NCI-H1930 (cell line): ENCODE measurements at places on chromosomes 11 and 22.
A peak's percentile ranks its signal among the peaks of the same experiment; 100 is the strongest.

GRCh38 chr11:12312132-12312531 lies 65.2 kb upstream of the PARVA start:
- DNase-seq: no peak

GRCh38 chr11:126290887-126291286 lies 8.0 kb downstream of the TIRAP start:
- no peak for DNase-seq

DNA sequence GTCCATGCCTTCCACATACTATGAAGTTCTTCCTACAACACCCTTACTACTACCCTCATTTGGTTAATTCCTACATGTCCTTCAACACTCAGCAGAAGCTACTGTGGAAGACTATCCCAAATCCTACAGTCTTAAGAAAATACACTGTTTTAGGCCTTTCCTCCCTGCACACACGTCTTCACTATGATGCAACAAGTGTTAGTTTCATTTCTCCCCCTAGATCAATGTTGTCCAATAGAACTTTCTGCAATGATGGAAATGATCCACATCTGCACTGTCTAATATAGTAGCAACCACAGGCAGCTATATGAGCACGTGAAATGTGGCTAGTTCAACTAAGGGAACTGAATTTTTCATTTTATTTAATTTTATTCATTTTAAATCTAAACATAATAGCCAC lies 46.7 kb upstream of the CCDC34 start:
- DNase-seq: no peak

- no peak for DNase-seq
Observed at GRCh38 chr11:62044639-62045121, 77.2 kb upstream of the FTH1 start.

DNA sequence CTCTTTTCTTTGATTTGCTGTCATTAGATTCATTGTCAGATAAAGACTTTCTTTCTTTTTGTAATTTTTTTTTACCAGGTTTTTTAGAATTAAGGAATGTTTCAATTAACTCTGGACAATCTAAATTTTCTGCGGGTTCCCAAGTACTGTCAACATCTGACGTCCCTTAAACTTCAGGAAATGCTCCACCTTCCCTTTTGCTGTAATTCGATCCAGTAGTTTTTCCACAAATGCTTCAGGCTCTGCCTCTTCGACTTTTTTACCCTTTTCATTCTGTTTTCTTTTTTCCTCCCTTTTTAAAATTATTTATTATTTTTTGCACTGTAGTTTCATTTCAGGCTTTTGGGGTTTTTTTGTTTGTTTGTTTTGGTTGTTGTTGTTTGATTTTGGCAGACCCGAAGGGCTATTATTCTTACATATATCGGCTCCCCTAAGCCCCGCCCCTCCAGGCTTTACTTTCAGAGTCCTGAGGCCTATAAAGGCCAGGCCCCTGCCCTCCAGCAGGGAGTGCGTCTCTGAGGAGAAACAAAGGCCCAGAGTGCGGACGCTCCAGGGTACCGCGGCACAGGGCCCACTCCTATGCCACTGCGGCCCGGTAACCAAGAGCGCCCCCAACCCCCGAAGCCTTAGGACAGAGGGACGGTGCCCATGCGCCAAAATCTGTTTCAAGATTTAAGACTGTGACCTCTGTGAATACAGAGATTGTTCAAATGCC lies 116.4 kb downstream of the TYR start:
- DNase-seq: no peak

GRCh38 chr11:73013021-73013420 lies 129.1 kb downstream of the FCHSD2 start:
- DNase-seq: no peak

- no peak for DNase-seq
Observed at GRCh38 chr11:68343761-68344256, 31.4 kb downstream of the LRP5 start.

DNA sequence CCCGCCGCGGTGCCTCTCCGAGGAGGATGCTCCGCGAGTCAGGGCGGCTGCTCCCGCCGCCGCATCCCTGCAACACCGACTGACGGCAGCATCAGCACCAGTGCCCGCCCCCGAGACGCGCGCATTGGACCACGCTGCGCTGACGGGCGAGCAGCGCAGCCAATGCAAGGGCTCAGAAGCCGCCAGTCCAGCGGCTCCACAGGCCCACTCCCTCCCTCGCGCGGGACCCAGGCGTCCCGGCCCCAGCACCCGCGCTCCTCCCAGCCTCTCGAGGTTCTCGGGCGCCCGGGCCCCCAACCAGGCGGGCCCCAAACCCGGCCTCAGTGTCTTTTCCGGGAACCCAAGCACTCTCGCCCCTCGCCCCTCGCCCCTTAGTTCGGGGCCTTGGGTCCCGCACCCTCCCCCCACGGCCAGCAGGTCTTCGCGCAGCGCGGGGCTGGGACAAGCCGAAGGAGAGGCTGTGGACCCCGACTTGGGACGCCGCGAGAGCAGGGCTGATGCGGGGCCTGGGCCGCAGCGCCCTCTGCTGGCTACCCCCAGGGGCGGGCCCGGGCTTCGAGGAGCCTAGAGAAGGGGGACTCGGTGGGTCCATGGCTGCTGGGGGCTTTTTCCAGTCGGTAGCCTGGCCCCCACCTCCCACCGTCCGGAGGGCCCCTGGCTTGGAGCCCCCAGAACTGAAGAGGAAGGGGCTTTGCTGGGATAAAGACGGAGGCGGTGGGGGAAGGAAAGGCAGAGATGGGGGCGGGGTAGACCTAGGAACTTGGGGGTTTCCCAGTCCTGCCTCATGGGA lies at the start of gene NRXN2:
Gene NRXN2, minus strand, starts transcription at position 81 of the 790 bp plus-strand sequence. CDS start 9,498 bp downstream, outside the sequence.
- DNase-seq: peak; percentile 79

DNA sequence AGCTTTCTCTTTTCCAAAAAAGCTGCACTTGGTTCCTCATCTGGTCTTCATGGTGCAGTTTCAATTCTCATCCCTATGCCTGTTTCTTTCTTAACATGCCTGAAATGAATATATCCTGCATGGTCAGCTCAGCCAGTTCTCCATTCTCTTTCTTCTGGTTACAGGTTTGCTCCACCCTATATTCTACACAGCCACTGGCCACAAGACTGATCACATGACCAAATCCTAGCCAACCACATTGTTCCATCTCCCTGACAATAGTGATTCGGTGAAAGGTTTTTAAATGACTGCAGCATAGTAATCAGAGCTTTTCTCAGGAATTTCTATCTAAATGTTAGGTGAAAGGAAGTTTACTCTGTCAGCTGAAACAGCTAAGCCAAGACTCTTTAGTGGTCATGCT lies 891.4 kb downstream of the METTL15 start:
- no peak for DNase-seq

GRCh38 chr11:42329929-42330565 lies 870.6 kb upstream of the LRRC4C start:
- DNase-seq: no peak

DNA sequence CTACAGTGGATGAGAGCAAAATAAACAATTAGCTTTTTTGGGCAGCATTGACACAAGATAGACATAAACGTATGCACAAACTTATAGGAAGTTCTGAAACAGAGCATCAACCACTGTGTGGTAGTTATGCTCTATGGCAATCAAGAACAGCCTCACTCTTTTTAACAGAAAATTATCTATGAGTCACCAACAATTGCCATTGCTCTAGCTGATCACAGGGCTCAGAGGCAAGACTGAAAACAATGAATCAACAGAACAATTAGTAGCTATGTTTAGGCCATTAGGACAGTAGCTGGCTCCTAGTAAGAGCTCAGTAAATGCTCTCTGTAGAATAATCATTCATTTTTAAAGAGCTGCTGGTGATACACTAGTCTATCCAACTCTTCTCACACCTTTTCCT lies 34.9 kb upstream of the PICALM start:
- no peak for DNase-seq

DNA sequence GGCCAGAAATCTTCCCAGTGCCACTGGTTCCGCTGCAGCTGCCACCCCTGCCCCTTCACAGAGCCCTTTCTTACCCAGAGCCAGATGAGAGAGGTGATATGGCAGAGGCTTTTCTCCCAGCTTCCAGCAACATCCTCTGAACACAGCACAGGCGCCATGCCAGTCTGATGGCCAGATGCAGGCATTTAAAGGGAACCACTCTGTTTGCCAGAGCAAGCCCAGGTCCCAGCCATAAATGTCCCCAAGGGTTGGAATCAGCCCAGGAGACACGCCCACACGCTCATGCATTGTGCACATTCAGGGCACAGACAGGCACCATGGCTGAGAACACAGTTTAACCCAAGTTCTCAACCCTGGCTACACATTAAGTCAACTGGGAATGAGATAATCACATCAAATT lies 114.3 kb upstream of the CSNK2A3 start:
- no peak for DNase-seq

GRCh38 chr11:66693356-66694055 lies 15.8 kb upstream of the RBM4B start:
- DNase-seq: no peak

GRCh38 chr11:88411265-88411664 lies 73.7 kb upstream of the CTSC start:
- DNase-seq: no peak

- DNase-seq: no peak
Observed at GRCh38 chr22:29512031-29512430, 32.0 kb downstream of the NEFH start.

- no peak for DNase-seq
Observed at GRCh38 chr22:36772451-36772850, 3.5 kb downstream of the IFT27 start.

GRCh38 chr11:132644520-132645239 lies 887.6 kb downstream of the OPCML start:
- peak; percentile 28 for DNase-seq

DNA sequence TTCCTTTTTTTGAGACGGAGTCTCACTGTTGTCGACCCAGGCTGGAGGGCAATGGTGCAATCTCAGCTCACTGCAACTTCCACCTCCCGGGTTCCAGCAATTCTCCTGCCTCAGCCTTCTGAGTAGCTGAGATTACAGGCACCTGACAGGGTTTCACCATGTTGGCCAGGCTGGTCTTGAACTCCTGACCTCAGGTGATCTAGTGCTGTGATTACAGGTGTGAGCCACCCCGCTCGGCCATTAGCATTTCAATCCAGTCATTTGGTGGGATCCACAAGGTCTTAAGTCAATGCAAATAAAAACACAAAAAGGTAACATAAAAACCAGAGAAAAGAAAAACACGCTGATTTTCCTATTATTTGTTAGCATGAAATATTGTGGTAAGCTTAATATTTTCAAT lies 1227.2 kb upstream of the TENM4 start:
- no peak for DNase-seq

GRCh38 chr11:30725645-30726195 lies 139.6 kb upstream of the MPPED2 start:
- DNase-seq: no peak

DNA sequence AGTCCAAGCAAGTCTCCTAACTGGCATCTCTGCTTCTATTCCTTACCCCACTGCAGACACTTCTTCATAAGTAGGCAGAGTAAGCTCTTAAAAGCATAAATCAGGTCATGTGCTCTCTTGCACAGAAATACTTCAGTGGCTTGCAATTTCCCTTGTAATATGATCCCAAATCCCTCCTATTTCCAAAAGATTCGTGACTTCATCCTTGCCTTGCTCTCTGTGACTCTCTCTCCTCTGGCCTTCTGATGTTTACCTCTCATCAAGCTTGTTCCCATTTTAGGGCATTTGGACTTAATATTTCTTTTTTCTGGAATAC lies 37.4 kb upstream of the NCR3LG1 start:
- DNase-seq: no peak

DNA sequence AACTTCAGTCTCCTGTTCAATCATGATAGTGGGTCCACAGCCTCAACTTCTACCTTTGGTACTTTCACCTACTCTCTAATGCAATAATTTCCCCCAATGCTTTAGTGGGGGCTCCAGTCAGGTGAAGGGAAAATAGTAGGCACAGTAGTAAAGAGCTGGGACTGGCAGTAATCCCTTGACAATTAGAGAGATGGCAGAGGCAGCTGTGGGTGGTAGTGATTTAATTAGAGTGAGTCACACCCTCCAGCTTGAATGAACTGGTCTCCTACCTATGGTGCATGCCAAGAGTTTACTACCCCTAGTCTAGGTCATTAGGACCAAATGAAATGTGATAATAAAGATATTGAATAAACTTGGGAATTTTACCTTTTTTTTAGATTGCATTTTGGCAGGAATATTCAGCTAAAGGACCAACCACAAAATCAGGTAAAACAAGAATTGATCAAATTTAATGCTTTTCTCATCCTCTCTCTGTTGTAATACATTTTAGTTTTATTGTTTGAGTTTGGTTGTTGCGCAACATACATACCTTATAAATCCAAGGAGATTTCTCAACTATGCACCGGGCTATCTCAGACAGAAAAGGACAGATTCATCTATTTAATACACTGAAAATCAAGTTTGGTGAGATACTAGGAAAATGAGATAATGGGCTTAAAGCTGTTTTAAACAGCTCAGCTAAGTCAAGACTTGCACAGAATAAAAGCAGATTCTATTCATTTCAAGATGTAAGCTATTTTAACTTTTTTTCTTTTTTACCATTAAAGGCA lies 9.0 kb downstream of the PRRG4 start:
- no peak for DNase-seq

DNA sequence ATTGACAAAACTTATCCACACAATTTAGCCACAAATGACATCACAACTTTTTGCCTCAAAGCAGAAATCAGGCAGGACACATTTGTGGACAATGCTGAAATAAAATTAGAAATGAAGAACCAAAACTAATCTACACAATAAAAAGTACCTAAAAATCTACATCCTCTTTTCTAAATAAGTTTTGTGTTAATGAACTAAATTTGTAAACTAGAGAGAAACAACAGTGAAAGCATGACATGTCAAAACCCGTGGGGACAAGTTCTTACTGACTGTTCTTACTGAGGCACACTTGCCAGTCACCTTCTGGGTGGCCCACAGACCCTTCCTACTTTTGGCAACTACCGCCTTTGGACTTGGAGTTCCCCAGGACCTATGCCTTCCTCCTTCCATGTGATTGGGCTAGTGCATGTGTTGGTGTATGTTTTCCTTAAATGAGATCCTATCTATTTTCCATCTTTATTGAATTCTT lies 60.7 kb upstream of the MUC15 start:
- no peak for DNase-seq

GRCh38 chr11:97637701-97638100 lies 1247.9 kb downstream of the JRKL start:
- DNase-seq: no peak

- no peak for DNase-seq
Observed at GRCh38 chr11:123362941-123363340, 67.1 kb upstream of the GRAMD1B start.

DNA sequence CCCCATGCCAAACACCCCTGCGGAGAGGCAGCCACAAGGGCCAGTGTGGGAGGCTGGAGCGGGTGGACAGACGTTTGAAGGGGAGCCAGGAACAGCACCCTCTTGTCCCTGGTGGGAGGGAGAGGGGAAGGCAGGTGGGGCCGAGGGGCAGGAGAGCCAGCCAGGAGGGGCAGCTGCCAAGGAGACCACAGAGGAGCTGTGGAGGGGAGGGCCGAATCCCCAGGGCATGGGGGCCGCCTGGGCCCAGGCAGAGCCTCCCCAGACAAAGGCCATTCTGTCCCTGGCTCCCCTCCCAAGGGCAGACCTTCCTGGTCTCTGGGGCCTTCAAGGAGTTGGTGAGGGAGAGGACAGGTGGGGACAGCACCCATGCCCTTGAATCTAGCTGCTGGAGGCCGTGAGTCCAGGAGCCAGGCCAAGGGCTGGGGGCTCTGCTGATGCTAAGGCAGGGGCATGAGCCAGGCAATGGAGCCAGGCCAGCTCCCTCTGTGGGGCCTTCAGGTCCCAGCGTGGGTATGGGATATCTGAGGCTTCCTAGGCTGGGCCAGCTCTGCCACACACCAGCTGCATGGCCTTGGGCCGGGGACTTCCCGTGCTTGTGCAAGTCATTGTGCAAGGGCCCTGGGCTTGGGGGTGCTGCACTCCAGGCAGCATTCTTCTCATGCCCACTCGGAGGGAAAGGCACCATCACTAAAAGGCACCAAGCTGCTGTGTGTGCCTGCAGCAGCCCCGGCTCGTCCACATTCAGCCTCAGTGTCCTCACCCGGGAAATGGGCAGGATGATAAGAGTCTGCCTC lies 11.4 kb downstream of the EMID1 start:
- no peak for DNase-seq
